Neural crest cell (in vitro differentiated cells): ENCODE measurements at places on chromosomes 5 and 9. TPM values are rescaled to one million over a fixed set of nuclear protein-coding genes. Genes with fewer than 3 reads are reported as not detected.

DNA sequence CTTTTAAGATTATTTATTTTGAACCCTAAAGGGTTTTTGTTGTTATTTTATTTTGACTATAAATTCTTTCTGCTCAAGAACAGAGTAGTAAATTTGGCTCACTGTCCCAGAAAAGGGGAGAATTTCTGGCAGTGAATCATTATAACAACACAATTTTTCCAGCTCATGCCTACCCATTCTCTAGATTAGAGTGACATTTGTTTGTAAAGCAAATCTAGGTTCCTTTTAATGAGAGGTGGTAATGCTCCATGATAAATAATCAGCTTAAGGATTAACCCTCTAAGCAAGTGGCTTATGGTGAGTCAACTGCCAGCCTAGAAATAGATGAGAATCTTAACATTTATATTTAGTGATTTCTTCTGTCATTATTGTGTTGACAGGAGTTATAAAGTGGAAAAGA is 409.2 kb downstream of the NFIB start:
- DNase-seq = no peak

- peak; percentile 48 for DNase-seq
Measured at GRCh38 chr9:123356851-123357742, 1.1 kb downstream of the CRB2 start.

- DNase-seq = no peak
Measured at GRCh38 chr5:90022711-90023053, 386.9 kb downstream of the CETN3 start.

DNA sequence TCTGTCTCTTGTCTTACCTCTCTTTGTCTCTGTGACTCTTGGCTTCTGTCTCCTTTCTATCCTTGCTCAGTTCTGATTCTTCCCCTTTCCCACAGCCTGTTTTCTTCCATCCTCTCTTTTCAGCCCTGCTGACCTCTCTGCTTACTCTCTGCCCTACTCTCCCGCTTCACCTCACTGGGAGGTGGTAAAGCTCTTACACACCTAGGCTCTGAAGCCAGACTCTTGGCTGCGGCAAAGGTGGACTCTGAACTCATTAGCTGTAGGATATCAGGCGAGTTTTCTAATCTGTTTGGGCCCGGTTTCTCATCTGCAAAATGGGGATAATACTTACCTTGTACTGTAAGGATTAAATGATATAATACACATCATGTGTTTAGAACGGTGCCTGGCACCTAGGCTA is 11.1 kb downstream of the PCDH1 start:
- no peak for DNase-seq

DNA sequence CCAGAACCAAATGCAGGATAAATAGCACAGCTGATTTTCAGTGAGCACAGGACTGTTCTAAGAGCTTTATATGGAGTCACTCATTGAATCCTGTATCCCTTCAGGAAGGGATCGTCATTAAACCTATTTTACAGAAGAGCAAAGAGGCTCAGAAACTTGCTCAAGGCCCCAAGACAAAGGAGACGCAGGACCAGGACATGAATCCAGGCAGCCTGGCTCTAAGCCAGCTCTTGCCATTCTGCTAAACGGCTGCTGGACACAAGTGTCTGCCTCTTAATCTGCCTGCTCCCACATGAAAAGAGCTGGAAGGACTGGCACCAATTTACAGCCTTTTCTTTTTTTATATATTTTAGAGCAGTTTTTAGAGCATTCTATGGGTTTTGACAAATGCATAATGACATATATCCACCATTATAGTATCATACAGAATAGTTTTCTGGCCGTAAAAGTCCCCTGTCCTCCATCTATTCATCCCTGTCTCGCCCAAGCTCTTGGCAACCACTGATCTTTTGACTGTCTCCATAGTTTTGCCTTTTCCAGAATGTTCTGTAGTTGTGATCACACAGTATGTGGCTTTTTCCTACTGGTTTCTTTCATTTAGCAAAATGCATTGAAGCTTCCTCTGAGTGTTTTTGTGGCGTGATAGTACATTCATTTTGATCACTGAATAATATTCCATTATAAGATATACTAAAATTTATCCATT is 37.5 kb downstream of the RETREG1 start:
- DNase-seq = no peak

GRCh38 chr5:96648593-96648992 is 13.6 kb upstream of the CAST start:
- DNase-seq = no peak

- DNase-seq = no peak
Measured at GRCh38 chr5:159836691-159837090, 79.6 kb upstream of the ADRA1B start.

DNA sequence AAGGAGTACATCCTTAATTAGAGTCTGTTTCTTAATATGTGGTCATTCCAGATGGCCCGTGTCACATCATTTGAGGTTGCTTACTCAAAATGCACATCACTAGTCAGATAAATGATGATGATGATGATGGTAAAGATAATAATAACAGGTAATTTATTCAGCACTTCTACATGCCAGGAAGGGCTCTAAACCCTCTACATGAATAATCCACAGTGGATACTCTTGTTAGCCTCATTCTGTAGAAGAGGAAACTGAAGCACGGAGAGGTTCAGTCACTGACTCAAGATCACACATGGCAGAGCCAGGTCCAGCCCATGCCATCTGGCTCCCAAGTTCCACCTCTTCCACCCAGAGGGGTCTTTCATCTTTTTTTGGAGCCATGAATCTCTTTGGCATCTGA is 11.7 kb downstream of the SH3PXD2B start:
- no peak for DNase-seq

DNA sequence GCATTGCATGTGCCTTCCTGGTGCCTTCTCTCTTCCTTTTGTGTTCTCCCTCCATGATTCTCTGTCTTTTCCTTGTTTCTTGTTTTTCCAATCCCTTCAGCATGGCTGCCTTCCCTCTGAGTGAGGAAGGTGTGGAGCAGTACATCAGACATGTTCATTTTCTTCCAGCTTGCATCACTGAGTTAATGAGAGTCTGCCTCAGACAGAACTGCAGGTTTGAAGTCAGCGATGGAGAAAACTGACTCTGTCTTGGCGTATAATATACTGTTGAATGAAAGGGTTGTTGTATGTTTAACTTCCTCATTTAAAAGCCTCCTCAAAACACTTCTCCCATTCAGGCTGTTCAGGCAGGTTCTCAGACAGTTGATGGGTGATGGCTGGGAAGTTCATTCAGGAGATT is 129.3 kb downstream of the KDM4C start:
- DNase-seq = no peak

GRCh38 chr5:7181841-7182240 is 214.1 kb upstream of the ADCY2 start:
- DNase-seq = no peak

DNA sequence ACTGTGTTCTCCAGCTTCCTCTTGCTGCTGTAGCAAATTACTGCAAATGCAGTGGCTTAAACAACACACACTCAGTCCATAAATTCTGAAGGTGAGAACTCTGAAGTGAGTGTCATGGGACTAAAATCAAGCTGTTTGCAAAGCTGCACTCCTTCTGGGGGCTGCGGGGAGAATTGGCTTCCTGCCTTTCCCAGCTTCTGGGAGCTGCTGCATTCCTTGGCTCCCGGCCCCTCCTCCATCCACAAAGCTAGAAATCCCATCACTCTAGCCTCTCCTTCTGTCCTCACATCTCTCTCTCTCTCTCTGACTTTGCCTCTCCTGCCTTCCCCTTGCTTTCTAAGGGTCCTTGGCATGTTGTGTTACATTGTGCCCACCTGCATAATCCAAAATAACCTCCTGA is 14.2 kb upstream of the MED10 start:
- no peak for DNase-seq

DNA sequence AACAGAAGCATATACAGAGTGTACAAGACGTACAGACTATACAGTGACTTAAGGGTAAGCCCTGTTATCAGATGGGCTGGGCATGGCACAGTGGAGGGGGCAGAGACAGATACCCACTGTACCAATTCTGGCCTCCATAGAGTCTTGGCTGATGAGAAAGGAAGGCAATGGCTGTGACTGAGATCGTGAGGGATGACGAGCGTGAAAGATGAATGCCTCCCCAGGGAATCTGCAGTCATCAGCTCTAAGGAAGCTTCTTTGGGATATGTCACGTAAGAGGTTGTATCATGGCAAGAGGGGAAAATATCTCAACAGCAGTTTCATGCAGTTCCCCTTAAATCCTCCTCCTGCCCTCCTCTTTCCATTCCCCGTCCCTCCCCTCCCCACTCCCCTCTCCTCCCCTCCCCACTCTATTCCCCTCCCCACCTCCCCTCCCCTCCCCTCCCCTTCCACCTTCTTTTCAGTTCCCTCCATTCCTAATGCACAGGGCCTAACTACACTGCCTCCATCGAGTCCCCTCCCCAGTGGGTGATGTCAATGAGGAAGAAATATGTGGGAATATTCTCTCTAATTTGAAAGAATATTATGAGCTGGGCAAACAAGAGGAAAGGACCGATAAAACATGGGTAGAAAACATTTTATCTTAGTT is 226.4 kb upstream of the DAP start:
- DNase-seq = no peak

GRCh38 chr9:115189686-115190085 is 71.7 kb upstream of the TNC start:
- DNase-seq = no peak

GRCh38 chr5:116626272-116626723 is 51.7 kb upstream of the SEMA6A start:
- no peak for DNase-seq

DNA sequence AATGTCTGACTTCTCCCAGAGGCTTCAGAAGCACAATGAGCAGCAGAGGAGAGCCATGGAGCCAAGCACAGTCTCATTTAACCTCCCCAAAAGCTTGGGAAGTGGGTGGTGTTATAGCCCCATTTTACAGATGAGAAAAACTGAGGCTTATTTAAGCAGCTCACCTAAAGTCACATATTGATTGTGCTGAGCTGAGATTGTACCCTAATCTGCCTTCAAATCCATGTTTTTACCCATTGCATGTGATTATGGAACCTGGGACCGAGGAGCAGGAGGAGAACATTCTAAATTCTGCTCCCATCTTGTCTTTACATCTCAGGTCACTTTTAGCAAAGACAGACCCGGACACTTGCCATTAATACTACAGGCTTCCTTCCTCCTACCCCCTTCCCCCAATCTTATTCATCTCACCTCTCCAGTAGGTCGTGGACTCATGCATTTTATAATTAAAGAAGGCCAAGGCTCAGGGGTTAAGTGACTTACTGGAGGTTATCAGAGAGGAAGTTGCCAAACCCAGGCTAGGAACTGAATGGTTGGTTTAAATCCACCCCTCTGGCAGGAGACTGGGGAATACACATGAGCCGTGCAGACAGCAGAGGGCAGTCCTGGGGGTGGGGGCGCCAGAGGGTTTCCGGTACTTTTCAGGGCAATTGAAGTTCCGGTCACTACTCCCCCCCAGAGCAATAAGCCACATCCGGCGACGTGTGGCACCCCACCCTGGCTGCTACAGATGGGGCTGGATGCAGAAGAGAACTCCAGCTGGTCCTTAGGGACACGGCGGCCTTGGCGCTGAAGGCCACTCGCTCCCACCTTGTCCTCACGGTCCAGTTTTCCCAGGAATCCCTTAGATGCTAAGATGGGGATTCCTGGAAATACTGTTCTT is 51.0 kb upstream of the IL17B start:
- DNase-seq = no peak

- no peak for DNase-seq
Measured at GRCh38 chr5:146232223-146232622, 28.8 kb downstream of the RBM27 start.

GRCh38 chr9:110148891-110149290 is 59.1 kb downstream of the C9orf152 start:
- DNase-seq = no peak

The CTNNAL1 gene
- total RNA-seq = 61.9 and 63.6 TPM in 2 replicates

The SPARC gene
- total RNA-seq = 422 and 435 TPM in 2 replicates

The SH3RF2 gene
- 0.72 and 1.0 TPM in 2 replicates for total RNA-seq

The NMUR2 gene
- 0.23 TPM in 1 of 2 replicates, not detected in the other for total RNA-seq

The AHRR gene
- 1.0 and 1.3 TPM in 2 replicates for total RNA-seq

The SLC2A6 gene
- 29.0 and 30.9 TPM in 2 replicates for total RNA-seq

The PLGRKT gene
- total RNA-seq = 24.2 and 24.6 TPM in 2 replicates

The CKMT2 gene
- total RNA-seq = 0.86 TPM in 1 of 2 replicates, not detected in the other
